Temporal lobe (tissue), 4 donors: ENCODE measurements at places on chromosomes 11 and 22. TPM values are rescaled to one million over a fixed set of nuclear protein-coding genes. Genes with fewer than 3 reads are reported as not detected.

The PGM2L1 gene
- total RNA-seq, result 193 TPM

The TEX54 gene
- total RNA-seq, result not detected

The ABCC8 gene
- total RNA-seq, result 11.3 TPM

The SHANK3 gene
- total RNA-seq, result 5.9 TPM
